Stimulated activated CD4-positive, alpha-beta T cell treated with anti-CD3 and anti-CD28 coated beads, Interleukin-4, amount 100 ng/mL, for 1 hour (primary cell): ENCODE measurements at places on chromosomes 13 and 19.

GRCh38 chr19:12749938-12750521 is 1.6 kb upstream of the BEST2 start:
- DNase-seq, result no peak

DNA sequence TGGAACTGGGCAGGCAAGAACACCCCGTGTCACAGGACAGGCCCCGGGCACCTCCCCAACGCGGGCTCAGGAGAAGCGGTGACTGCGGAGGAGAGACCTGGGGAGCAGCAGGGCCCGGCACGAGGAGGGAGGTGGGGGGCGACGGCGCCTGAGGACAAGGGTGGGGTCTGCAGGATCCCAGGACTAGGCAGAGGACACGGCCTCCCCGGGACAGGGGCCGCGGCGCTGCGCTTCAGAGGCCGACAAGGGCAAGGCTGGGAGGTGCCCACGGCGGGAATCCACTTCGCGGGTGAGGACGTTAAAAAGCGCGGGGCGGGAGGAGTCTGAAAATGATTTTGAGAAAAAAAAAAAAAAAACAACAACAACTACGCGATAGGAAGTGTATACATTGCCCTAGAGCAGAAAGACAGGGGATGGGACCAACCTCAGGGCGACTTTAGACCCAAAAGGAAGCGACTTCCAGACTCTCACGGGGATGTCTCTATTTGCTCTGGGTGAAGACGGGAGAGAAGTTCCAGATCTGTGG is 44.9 kb downstream of the ZNF611 start:
- DNase-seq, result peak; percentile 39

DNA sequence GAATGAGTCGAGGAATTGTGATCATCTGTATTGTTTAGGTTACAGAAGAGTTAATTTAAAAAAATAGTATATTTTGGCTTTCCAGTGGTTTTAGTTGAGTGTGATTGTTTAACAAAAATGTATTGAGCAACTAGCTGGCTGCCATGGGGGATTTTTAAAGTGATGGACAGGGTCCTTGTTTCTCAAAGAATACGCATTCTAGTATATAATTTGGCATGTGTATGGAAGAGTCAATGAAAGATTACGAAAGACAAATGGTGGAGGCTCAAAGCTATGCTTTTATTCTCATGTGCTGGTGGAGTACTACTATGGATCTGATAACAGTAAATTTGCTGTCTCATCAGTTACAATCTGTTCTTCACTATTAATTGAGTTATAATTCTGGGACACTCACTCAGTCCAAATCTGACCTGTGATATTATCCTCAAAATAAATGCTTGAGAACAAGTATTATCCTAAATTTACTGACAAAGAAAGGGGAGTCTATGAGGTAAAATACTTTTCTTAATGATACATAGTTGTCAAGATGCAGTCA is 240.0 kb downstream of the GPC6 start:
- no peak for DNase-seq

DNA sequence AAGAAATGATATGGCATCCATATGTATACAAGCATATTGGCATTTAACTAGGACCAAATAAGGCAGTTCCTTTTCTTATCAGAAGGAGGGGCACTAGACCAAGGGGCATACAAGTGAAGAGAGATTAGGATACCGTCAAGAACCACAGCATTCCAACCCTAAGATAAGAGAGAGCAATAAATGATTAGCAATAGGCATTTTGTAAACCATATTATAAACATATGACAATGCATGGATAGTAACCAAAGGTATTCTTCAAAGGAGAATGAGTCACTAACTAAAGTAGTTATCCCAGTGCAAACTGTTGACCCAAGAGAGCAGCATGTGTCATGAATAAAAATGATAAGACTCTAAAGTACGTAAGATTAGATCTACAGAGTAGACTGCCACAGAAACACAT is 500.9 kb upstream of the HTR2A start:
- DNase-seq, result no peak

DNA sequence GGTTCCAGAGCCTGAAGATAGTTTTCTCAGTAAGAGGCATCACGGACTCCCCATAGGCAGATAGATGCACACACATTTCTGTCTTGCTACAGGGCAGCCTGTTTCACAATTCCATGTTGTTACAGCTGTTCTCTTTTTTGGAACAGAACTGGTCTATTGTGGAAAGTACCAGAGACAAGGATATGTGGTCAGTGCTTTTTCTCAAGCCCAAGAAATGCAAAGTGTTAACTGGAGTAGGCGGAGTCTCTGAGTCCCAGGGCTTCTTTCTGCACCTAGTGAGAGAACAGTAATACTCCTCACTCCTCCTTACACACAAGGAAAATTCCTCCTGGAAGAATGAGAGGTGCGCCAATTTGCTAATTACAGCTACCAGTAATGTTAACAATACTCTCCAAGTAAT is 141.6 kb upstream of the ARGLU1 start:
- no peak for DNase-seq

DNA sequence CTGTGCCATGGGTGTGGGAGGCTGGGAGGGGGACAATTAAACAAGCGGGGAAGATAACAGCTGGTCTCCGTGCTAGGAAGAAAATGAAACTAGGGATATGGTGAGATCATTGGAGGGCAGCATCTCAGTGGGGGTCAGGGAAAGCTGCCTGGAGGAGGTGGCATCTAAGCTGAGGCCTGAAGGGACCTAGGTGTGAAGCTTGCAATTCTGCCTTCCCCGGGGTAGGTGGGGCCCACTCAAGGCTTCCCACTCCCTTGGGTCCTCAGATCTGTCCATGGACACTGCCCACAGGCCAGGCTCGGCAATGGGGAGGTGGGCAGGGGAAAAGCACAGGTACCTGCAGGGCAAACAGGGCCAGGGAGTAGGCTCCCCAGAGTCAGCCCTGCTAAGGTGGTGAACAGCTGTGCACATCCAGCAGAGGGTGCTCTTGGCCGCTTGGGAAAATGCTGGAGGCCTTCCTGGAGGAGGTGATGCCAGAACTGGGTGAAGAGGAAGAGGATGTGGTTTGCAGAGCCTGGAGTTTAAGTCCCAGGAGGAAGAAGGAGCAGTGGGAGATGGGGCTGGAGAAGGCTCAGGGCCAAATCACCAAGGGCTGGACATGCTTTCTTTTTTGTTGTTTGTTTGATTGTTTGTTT is 25.7 kb upstream of the CCNE1 start:
- peak; percentile 12 for DNase-seq

GRCh38 chr13:40635315-40635995 is 31.0 kb downstream of the FOXO1 start:
- DNase-seq, result no peak

DNA sequence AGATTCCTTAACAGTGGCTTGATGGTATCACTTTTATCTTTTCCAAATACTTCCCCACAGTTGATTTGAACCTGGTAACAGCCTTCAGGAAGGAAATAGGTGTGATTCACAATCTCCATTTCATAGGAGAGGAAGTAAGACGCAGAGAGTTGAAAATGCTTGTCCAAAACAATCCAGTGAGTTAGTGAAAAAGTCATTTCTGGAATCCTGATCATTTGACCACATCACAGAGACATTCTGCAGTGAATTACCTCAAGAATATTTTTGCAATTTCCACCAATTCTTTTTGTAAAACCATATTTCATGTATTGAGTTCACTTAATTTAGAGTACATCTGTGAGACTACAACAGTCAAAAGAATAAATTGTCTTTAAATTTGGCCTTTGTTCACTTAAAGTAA is 292.8 kb downstream of the DCLK1 start:
- no peak for DNase-seq

GRCh38 chr19:6527893-6528543 is 2.8 kb upstream of the TNFSF9 start:
- no peak for DNase-seq

GRCh38 chr13:35833031-35833430 is 298.2 kb downstream of the DCLK1 start:
- DNase-seq, result no peak

GRCh38 chr13:36885901-36886300 is 34.1 kb downstream of the SMAD9 start:
- DNase-seq, result no peak

DNA sequence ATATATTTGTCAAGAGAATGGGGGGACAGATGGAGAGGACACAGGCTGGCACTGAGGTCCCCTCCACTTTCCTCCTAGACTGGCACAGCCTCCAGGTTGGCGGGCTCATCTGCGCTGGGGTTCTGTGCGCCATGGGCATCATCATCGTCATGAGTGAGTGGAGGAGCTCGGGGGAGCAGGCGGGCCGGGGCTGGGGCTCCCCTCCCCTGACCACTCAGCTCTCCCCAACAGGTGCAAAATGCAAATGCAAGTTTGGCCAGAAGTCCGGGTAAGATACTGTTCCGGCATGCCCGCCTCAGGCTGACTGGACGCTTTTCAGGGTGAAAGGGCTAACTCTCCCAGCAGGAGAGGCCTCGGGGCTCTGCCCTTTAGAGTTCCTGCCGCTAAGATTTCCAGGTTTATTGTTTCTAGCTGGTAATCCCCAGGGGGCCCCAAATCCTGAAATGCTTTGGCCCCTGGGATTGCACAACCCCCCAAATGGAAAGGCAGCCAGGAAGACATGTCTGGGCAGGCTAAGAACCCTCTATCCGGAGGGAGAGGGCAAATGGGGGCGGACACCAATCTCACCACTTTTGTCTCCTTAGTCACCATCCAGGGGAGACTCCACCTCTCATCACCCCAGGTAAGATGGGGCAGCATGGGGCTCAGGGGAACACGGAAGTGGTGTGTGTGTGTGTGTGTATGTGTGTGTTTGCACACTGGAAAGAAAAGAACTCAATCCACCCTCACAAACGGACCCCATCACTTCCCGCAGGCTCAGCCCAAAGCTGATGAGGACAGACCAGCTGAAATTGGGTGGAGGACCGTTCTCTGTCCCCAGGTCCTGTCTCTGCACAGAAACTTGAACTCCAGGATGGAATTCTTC is 7.3 kb downstream of the FXYD3 start:
- no peak for DNase-seq

- DNase-seq, result no peak
Measured at GRCh38 chr13:109985871-109986450, 199.6 kb upstream of the IRS2 start.

- no peak for DNase-seq
Measured at GRCh38 chr19:11017275-11018035, 56.6 kb downstream of the SMARCA4 start.

- no peak for DNase-seq
Measured at GRCh38 chr19:29655648-29656335, 9.5 kb upstream of the PLEKHF1 start.

DNA sequence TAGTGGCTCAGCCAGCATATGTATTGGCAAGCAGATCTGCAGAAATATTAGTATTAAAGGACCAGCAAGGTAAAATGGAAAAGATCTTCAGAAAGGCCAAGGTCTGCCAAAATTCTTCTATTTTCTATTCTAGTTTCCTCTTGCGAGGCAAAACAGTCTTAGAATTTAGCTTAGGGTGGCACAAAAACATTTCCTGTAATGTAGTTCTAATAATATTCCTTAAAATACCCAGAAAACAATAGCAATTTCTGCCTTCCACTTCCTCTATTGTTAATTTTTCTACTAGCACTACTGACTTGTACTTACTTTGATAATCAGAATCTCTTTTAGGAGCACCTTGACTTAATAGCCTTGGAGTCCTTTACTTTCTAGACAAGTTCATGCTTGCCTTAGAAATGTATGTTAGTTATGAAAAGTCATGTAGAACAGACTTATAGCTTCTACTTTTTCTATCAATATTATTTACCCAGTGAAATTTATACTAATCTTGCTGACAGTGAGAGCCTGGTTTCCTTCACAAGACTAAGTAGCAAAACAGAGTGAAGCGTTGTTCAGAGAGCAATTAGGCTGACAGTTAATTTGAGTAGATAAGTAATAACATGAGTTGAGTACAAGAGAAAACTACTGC is 23.9 kb upstream of the LPAR6 start:
- DNase-seq, result no peak

DNA sequence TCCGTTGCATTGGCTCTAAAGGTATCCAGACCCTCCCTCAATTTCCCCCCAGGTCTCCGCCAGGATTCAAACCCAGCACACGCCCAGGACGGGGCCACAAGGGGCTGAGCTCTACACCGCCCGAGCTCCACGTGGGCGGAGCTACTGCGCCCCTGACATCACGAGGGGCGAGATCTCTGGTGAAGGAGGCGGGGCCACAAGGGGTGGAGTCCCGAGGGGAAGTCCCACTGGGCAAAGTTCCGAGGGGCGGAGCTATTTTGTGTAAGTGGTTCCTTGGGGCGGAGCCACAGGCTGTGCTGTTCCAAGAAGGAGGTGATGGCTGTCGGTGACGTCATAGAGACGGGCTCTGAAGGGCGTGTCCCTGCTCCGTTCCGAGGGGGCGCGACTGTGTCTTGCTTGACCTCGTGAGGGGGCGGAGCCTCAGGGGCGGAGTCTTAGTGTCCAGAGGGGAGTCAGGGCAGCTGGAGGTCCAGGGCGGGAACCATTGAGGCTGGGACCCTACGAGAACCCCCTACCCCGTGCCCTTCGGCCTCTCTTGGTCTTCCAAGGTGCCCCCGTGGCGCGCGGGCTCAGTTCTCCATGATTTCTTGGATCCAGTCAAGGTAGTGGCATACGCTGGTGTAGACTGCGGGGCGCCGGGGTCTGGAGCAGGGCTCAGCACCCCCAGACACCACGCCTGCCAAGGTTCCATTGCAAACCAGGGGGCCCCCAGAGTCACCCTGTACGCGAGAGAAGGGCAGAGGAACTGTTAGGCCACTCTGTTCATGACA is 1.3 kb upstream of the KLK8 start:
- no peak for DNase-seq

DNA sequence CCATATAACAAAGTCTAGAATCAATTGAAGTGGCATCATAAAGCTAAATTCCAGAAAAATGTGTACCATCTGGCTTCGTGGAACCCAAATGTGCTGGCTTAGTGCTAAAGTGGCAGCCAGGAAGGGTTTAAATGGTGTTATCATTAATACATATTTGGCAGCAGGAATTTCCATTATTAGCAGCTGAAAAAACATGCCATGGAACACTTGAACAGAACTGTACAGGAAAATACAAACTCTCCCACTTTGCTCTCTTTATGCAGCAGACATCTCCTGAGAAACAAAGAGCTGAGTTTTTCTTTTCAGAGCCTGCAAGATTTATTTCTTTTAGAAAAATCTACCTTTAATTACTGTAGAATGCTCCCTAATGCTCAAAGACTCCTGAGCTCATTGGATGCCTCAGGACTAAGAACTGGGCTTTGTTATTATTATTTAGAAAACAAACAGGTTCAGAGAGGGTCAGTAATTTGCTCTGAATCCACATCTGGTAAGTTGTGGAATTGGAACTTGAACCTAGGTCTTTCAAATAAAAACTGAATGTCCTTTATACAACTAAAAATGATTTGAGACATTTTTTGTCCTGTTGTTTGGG is 179.0 kb downstream of the LACC1 start:
- no peak for DNase-seq

DNA sequence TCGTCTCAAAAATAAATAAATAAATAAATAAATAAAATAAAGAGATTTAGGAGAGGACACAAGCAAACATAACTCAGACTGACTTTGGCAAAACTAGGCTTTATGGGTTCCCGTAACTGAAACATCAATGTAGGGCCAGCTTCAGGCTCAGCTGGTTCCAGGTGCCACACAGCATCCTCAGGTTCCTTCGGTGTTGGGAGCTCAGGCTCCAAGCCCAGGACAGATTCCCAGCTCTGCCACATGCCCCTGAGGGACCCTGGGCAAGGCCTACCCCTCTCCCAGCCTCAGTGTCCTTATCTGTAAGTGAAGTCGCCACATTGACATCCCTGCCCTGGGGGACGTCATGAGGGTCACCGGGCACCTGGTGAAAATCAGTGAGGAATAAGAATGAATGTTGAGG is 18.7 kb downstream of the MISP start:
- no peak for DNase-seq
